NCI-H2171 (cell line): ENCODE measurements at places on chromosomes 4 and X.

GRCh38 chr4:181619651-181620050, 623.6 kb upstream of the TENM3 start:
- DNase-seq: no peak

DNA sequence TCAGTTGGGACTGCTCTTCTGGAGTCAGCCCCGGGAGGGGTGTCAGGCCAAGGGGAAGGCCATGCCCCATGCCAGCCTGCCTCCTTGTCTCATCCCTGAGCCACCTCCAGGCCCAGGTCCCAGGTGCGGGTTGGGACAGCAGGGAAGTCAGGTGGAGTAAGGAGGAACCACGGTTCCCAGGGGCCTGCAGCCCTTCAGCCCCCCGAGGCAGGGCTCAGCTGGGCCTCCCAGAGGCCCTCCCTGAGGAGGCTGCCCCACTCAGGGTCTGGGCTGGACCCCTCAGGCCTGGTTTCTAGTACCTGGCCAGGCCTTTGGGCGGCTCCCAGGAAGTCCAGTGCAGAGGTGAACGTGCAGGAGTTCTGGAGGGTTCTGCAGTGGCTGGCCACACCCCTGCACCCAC, 23.4 kb upstream of the FGFR3 start:
- DNase-seq: no peak

- DNase-seq: no peak
Measured at GRCh38 chr4:24339260-24339659, 245.1 kb downstream of the DHX15 start.

- no peak for DNase-seq
Measured at GRCh38 chr4:72388521-72388920, 180.5 kb downstream of the ADAMTS3 start.

DNA sequence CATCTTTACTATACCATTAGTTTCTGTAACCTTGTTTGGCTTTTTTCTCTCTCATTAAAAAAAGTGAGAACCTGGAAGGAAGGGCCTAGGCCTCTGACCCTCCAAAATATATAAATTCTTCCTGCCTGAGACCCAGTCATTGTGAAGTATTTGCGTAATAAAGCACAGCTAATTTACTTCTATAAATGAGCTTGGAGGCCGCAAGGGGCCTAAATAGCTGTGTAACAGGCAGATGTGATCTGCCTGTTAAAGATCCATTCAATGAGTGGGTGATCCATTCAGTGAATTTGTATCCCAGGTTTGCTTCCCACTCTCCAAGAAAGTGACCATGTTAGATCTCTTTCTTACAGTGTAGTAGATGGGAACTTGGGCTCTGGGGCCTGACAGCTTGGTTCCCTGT, 595 bp upstream of the PYURF start:
- DNase-seq: no peak

- peak; percentile 50 for DNase-seq
Measured at GRCh38 chr4:184825896-184826690, at the start of gene ACSL1. ACSL1 (minus strand) TSS chr4:184825968; CDS start chr4:184803514, 22,454 bp downstream.

DNA sequence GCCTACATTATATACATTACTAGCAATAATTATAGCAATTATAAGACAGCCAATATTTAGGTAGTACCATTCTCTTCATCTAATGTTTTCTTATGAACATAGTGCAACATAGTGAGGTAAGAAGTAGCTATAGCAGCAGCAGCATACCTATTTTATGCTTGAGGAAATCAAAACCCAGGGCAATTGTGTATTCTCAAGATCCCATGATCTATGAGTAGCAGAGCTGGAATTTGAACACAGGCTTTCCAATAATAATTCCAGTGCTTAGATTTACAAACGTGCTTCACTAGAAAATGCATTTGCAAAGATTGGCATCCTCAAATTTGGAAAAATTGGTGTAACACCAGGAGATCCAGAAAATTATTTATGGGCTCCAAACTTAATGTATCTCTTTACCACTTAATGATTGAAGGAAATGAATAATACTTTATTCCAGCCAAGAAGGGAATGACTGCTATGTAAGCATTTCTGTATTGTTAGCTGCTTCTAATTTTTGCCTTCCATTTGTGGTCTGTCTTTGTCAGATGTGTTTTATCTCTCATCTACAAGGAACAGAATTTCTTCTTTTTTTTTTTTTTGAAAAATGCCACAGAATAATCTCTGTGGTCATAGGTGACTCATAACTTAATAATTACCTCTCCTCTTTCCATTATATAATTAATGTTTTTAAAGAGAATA, 451.1 kb downstream of the ARAP2 start:
- DNase-seq: no peak

DNA sequence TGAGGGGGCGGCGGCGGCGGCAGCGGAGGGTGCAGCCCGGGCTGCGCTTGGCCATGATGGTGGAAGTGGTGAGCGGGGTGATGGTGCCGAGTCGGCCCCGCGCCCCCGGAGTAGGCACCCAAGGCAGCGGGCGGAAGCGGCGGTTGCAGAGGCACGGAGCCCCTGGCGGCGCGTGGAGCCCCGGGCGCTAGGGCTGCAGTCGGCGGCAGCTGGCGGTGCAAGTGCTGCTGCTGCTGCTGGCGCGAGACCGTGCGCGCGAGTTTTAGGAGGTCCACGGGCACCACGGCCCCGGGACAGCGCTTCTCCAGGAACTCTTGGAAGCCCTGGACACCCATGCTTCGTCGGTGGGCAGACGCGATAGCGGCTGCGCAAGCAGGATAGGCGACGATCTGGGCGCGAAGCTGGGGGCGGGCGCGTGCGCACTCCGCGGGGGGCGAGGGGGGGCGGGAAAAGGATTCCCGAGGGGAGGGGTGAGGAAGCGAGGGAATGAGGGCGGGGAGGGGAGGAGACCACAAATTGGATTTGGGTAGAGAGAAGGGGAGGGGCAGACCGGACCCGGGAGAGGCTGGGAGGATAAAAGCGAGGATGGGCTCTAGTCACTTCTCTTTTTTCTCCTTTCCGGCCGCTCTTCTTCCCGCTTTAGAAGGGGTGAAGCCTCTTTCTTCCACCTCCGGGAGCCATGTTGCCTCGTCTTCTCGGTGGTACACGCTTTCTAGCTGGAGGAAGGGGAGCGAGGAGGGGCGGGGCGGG, at the start of gene FAM120C:
TSS of gene FAM120C (minus strand) at position 391 of the 750 bp plus-strand sequence. CDS start at position 335, 56 bp downstream.
- peak; percentile 67 for DNase-seq

DNA sequence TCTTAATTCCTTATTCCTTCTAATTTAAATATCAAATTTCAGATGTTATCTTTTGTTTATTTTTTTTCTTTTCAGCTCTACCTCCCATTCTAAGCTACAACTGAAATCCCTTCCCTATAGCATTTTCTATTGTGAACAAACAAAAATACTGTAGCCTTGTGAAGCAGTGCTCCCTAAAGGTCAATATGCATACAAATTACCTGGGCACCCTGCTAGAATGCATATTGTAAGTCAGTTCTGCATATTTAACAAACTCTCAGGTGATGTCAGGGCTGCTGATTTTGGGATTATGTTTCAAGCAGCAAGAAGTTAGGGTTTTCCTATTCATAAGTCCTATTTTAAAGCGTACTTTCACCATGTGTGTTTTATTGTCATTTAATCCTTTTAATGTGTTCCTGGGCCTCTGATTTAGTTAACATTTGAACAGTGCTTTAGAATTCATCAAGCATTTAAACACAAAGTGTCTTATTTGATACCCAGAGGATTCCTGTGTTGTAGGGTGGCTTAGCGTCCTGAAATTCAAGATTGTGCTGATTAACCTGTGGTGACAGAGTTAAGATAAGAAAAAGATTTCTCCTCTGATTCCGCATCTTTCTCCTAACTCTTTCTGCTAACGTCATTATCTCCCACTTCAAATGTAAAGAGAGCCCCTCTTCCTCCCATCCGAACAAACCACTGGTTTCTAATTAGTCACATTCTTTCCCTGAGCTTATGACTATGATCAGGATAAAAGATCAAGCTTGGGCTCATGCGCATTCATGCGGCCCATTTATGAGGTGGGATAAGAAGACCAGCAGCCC, 221.3 kb downstream of the ANK2 start:
- no peak for DNase-seq

GRCh38 chr4:42350611-42351182, 46.6 kb upstream of the SHISA3 start:
- DNase-seq: no peak

DNA sequence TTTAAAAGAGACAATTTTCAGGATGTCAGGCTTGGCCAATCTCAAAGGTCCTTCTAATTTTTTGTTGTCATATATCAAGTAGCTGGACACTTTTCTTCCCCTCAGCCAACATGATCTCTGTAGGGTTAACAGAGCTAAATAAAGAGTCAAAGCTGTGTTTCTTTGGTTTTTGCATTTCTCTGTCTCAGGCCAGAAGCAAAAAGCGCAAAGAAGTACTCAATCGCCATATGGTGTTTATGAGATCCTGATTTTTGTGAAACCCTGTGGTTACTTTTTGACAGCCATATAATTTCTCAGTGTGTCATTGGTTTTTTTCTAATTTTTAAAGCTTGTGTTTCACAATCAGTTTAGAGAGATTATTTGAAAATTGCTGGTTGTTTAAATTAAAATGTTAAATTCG, 111.9 kb downstream of the MAPK10 start:
- DNase-seq: no peak

GRCh38 chr4:145613566-145614232, 5.5 kb upstream of the MMAA start:
- no peak for DNase-seq

- DNase-seq: no peak
Measured at GRCh38 chr4:135670548-135670947, 1469.0 kb upstream of the PABPC4L start.

DNA sequence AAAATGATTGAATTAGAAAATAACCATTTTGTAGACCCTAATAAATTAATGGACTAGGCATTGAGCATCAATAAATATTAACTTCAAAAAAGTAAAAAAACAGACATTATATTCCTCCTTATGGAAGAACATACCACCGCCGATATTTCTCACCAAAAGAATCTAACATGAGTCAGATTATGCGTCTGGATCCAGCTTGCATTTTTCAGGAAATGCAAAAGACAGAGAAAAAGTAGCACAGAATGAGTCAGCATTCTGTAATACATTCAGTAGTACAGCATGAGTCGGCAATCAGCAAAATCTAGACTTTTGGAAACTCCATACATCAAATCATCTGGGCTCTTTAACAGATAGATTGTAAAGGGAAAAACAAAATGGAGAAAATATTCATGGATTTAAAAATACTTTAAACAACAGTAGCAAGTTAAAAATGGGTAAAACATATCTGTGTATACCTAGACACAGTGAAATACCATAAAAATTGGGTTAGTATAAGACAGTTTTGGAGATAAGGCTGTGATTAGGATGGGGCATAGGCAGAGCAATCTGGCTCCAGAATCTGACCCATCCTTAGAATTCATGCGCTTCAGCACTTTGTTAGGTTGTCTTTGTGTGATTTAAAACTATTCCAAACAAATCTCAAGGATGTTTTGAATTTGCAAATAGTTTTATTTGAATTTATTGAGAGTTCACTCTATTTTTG, 633.0 kb upstream of the FAM241A start:
- DNase-seq: no peak

- DNase-seq: peak; percentile 1
Measured at GRCh38 chr4:156790866-156791265, 180.7 kb downstream of the PDGFC start.

GRCh38 chr4:138263247-138263816, 21.2 kb upstream of the SLC7A11 start:
- DNase-seq: no peak

GRCh38 chr4:183988874-183989273, 83.8 kb downstream of the STOX2 start:
- DNase-seq: no peak

GRCh38 chr4:32909736-32910135, 2189.6 kb downstream of the PCDH7 start:
- DNase-seq: no peak

DNA sequence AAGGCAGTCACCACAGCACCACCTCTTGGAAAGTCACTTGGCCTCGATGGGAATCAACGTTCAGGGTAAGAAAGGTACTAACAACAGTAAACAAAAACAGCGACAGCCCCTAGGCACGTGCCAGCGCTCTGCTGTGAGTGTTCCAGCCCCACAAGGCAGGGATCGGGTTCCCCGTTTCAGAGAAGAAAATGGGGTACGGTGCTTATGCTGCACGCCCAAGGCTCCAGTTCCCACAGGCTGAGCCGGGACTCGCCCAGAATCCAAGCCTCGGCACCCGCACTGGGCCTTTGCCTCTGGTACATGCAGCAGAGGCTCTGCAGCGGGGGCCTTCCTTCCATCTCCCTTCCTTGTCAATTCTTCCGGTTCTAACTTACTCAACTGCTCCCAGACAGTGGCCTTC, 37.3 kb downstream of the WDR1 start:
- DNase-seq: no peak

- no peak for DNase-seq
Measured at GRCh38 chrX:31499109-31499508, 427.3 kb upstream of the FTHL17 start.

- DNase-seq: no peak
Measured at GRCh38 chr4:170464614-170465197, 374.9 kb upstream of the AADAT start.

- DNase-seq: peak; percentile 3
Measured at GRCh38 chrX:3788494-3789233, 75.2 kb upstream of the PRKX start.

- no peak for DNase-seq
Measured at GRCh38 chrX:103369479-103369878, 6.9 kb upstream of the BEX3 start.

GRCh38 chr4:162350331-162350730, 186.5 kb upstream of the FSTL5 start:
- no peak for DNase-seq

DNA sequence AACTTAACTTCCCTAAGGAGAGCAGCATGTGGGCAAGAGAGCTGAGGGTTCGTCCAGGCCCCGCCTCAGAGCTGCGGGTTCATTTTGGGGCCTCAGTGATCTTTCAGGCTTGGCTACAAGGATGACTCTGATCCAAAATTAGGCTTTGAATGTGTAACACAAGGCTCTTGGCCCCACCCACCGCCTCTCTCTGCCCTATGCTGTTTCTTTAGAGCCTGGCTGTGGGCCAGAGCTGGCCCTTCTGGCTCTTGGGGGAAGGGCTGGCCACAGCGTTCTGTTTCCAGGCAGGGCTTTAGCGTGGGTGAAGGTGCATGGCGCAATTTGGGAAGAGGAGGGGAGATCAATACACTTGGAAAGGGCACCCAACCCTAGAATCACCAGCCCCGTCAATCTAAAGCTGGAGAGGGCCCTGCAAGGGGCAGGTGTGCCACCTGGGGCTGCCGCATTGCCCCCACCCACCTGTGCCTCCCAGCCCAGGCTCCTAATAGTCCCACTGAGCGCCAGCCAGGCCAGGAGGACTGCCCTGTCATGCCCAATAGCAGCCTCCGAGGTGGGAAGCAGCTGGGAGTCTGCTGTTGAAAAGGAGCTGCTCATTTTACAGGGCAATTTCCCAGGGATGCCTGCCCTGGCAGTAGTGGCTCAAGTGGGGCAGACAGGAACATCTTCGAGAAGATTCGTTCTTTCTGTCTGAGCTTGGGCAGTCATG, 84.5 kb upstream of the MAML3 start:
- DNase-seq: peak; percentile 80

DNA sequence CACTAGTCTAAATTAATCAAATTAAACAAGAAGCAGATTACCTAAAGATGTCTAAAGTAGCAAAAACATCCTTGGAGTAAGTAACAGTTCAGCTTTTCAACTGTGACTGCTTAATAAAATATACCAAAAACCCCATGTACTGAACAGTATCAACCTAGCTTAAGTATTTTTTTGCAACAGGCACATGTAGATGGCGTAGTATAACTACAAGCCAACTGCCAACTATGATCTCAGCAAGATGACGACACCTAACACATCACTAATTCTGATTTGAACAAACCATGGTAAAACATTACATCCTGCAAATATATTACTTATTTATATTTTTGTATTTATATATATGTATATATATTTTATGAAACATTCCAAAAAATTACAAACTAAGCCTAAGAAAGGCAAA, 24.5 kb downstream of the DHX15 start:
- DNase-seq: no peak
